ENCODE measurements at places on chromosomes 1 and 21.
A peak's percentile ranks its signal among the peaks of the same experiment; 100 is the strongest.

DNA sequence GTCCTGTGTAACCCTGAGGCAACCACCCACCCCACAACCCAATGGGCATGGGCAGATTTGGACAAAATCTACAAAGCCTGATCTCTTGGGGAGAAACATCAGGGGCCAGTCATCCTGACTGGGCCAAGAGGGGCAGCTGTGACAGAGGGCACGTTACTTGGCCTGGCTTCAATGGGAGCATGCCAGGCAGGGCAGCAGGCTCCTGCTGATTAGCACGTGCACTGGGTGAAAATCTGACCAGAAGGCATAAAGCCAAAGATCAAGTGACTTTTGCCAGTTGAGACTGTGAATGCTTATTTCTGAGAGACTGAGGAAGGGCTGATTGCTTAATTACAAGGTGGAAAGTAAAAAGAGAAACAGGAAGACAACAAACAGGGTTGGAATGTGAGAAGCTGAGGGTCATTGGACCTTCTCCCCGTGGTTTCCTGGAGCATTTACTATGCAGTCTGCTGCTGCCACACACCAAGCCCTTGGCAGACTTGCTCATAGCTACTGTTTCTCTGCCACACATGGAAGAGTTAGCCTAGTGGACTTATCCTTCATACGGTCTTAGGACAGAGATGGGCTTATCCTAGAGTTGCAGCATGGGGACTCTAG is 39.8 kb upstream of the TNR start:
- no peak for DNase-seq

DNA sequence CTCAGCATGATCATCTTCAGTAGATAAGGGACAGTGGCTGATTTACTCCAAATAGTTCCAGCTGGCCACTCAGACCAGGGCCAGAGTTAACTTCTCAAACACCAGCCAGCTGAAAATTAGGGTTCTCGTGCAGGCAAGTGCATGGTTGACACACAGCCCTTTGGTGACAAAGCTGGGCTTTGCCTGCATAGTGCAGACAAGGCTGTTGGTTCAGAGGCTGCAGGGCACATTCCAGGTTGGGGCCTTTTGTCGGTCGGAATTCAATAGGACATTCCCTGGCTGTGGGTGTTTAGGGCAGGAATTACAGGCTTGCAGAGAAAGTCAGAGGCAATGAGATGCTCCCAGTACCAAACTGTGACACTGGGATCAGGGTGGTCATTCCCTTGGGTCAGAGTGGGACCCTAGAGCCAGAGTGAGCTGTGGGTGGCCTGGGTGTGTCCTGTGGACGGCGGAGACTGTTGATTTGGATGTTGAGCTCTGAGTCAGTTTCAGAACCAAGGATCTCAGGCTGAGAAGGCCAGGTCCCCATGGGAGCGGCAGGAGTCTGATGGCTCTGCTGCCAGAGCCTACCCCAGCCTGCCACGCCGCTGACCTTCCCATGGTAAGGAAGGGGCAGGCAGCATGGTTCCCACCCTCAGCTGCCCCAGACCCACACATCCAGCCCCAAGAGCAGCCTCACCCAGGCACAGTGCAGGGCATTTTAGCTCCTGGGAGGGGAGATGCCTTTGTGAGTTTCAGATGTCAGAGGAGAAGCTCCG is 56.2 kb downstream of the STUM start:
- DNase-seq: no peak

DNA sequence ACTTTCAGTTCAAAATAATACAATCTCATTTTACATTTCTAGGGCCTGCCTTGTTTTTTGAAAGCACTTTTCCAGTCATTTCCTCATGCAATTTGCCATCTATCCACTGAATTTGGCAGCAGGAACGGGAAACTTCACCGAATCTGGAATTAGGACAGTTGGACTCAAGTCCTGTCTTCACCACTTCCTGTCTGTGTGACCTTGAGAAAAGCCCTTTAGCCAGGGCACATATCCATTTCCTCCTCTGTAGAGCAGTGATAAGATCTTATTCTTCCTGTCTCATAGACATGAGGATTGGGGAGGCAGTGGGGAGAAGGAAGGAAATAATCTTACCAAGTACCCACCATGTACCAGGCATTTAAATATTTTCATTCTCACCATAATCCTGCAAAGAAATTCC is 12.0 kb downstream of the VAV3 start:
- DNase-seq: no peak

GRCh38 chr1:89566761-89567174 is 42.1 kb downstream of the LRRC8B start:
- peak; percentile 74 for DNase-seq

DNA sequence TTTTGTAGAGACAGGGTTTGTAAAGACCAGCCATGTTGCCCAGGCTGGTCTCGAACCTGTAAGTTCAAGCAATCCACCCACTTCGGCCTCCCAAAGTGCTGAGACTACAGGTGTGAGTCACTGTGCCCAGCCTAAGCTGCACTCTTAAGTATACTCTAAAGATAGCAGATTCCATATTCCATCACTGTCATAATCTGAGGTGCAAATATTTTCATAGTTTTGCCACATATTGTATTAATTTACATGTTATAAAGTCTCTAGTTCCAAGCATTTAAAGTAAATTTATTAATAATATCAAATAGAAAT is 121.3 kb downstream of the HFM1 start:
- no peak for DNase-seq

Data from left ventricle myocardium superior (tissue), 1 donor.